NCI-H345 (cell line): ENCODE measurements at places on chromosomes 1 and 21.

DNA sequence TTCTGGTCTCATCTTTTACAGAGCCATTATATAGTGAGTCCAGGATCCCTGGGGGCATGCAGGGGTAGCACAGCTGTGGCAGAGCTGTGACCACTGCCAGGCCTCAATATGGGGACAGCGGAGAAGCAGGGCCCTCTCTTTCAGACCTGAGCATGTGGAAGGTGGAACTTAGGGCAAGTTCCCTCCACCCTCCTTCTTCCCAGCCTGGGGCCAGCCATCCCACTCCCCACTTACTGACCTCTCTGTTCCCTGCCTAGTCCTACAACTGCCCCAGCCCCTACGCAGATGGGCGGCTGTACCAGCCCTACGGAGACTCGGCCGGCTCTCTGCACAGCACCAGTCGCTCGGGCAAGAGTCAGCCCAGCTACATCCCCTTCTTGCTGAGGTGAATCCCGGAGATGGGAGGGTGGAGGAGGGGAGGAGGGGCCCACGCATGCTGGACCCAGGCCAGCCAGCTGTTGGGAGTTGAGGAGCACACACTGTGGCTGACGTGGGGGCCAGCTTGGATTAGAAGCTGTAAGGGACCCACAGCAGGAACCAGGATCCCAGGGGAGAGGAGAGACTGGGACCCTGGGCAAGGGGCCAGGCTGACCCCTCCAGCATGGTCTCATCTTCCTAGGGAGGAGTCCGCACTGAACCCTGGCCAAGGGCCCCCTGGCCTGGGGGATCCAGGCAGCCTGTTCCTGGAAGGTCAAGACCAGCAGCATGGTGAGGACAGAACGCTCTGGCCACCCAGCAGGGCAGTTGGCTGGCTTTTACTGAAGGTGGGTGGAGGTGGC lies 10.7 kb downstream of the PSRC1 start:
- no peak for DNase-seq

- DNase-seq, result no peak
These were observed 143.4 kb downstream of the ZZZ3 start for GRCh38 chr1:77538956-77539518.

- DNase-seq, result no peak
These were observed 18.2 kb downstream of the PRRX1 start for GRCh38 chr1:170682169-170682568.

DNA sequence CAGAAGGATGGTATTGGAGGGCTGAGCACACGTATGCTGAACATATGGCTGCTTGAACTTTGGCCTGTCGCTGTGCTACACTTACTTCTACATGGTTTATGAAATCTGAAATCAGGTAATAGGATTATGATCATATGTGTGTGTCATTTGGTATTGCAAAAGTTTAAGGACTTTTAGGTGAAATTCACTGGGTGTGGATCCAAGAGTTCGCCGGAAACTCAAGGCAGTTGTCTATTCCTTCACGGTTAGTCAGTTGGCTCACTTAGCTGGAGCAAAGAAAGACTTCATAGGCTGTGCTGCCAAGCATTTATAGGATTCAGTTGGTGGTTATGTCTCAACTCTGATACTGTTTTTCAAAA lies 927 bp downstream of the UAP1 start:
- peak; percentile 16 for DNase-seq

GRCh38 chr1:58818075-58818474 lies 34.2 kb upstream of the JUN start:
- no peak for DNase-seq
